Activated CD8-positive, alpha-beta memory T cell treated with anti-CD3 and anti-CD28 coated beads for 48 hours (primary cell): ENCODE measurements at places on chromosomes 16 and 17.

GRCh38 chr16:26680671-26681070, 386.1 kb upstream of the C16orf82 start:
- no peak for DNase-seq

- no peak for DNase-seq
Observed at GRCh38 chr16:75733305-75734211, 7.3 kb upstream of the CPHXL start.

DNA sequence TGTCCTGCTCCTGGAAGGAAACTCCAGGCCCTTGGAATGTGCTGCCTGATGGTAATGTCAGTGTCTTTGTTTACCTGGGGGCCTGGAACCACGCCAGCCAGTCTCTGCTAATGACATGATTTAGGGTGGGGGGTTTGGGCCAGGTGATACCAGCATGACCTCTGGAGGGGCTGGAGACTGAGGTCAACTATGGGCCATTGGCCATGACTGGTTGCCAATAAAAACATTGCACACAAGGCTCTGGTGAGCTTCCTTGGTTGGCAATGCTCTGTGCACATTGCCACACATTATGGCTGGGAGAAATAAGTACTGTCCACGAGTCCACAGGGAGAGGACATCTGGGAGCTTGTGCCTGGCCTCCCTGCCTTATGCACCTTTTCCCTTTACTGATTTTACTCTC, 52.5 kb downstream of the LITAF start:
- DNase-seq: no peak

DNA sequence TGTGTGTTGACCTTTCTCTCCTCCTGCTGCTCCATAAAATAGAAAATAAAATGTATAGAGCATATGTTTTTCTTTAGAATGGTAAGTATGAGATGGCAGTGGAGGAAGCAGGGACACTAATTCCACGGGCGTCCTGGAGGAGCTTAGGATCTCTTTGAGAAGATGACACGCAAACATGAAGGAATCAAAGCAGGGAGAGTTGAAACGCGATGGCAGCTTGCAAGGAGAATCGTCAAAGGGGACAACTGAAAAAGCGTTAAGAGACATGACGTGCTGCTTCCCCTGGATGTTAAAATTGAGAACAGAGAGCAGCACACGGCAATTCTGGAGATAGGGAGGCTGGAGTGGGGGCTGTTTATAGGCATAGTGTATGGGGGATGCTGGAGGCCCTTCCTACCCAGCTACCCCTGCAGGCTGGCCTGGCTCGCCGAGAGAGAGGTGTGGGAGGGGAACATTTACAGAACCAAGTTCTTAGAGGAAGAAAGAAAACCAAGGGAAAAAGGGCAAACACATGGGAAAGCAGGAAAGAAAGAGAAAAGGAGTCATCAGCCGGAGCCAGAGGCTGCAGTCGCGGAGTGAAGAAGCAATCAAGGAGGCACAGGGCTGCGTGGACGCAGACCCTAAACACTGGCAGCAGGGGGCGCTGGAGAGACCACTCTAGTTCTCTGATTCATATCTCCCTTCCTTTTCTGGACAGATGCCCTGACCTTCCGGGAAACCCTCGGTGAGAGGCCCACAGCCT, 55.8 kb downstream of the MYH13 start:
- no peak for DNase-seq

- DNase-seq: no peak
Observed at GRCh38 chr17:6756425-6757031, 682 bp downstream of the XAF1 start.

- no peak for DNase-seq
Observed at GRCh38 chr17:34539881-34540280, 39.5 kb upstream of the TMEM132E start.

GRCh38 chr17:56898874-56899273, 15.0 kb downstream of the TRIM25 start:
- no peak for DNase-seq

DNA sequence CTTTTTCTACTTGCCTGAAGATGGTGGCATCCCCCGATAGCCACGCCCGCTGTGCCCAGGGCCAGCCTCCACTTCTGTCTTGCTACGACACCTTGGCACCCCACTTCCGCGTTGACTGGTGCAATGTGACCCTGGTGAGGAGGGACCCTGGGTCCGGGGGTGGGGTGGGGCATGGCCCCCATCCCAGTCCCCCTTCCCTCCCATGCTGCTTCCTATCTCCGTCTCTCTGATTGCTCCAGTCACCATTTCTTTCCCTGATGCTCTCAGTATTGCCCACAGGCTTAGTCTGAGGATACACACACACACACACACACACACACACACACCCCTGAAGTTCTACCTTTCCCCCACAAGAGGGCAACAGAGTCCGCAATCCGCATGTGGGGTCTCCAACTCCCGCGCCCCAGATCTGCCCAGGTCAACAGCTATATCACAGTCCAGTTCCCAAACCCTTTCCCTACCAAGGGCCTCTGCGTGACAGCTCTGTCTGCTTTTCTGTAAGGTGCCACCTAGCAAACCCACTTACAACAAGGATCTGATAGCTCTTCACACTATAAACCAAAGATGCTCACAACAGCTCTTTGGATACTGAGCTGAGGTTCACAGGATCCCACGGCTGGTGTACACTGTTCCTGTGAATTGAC, 3.4 kb downstream of the SGCA start:
- DNase-seq: no peak

DNA sequence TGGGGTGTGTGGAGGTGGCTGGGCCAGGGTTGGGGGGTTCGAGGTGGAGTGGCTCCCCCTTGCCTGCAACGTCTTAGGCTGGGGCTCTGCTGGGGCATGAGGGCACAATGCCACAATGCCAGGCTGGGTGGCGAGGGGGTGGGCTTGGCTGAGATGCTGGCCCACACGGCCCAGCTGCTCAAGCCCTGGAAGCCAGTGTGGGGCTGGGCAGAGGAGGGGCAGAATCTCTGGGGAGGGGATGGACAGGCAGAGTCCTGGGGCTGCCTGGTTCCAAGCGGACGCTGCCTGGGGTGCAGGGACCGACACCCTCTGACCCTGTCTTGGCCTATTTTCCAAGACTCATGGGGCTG, 37.5 kb upstream of the SSTR5 start:
- no peak for DNase-seq

- peak; percentile 4 for DNase-seq
Observed at GRCh38 chr17:34171245-34171818, 83.8 kb upstream of the CCL2 start.

DNA sequence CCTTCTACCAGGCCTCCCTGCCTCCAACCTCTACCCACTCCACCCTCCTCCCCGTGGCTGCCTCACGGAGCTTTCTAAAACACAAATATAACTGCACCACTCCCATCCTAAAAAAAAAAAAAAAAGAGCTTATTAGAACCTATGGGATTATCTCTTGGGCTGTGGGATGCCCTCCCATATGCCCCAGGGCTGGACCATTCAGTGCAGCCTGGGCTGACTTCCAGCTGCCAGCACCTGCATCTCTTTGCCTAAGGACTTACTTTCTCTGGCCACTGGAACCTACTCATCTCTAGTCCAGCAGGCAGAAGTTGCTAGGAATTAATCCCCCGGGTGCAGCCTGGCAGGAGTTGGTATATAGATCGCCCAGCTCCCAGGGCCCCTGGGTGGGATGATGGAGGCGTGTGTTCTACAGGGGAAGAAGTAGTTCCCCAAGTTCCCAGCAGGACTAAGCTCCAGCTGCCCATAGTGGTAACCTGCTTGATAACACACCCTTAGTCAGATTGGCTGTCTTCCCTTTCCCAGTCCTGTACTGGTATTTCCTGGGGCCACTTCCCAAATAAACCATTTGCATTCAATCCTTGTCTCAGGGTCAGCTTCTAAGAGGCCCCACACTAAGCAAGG, 10.3 kb downstream of the MPP3 start:
- no peak for DNase-seq

- peak; percentile 28 for DNase-seq
Observed at GRCh38 chr16:1771864-1772361, 570 bp upstream of the NME3 start.

DNA sequence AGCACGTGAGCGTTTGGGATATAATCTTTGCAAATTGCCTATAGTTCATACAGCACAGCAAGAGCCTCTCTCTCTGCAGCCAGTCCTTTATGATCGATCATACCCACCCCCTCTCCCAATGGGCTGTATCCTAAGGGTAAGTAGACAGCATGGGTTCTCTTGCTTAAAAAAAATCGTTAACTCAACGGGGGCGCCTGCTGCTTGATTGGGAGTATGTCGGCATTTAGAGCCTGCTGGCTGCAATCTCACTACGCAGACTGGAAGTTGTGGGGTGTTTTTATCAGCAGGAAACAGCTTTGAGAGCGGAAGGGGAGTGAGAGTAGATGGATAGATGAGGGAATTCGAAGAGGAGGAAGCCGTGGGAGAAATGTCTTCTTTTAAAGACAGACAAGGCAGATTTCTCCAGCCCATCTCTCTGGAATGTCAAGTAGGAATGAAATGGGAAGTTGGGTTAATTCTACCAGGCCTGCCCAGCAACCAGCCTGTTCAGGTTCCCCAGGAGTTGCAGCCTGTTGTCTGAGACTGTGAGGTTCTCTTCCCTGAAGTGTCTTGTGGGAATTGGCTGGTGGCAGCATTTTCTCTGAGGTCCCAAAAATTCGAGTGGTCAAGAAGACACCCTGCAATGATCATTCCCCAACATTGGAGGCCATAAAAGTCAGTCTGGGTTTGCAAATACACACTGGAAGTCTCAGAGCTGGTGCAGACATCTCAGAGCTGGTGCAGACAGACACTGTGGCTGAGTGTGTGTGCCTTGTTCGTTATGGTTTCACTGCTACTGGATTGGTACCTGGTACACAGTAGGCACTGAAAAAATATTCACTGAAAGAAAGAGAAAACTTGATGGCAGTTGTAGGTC, 65.6 kb downstream of the PRKCB start:
- no peak for DNase-seq

DNA sequence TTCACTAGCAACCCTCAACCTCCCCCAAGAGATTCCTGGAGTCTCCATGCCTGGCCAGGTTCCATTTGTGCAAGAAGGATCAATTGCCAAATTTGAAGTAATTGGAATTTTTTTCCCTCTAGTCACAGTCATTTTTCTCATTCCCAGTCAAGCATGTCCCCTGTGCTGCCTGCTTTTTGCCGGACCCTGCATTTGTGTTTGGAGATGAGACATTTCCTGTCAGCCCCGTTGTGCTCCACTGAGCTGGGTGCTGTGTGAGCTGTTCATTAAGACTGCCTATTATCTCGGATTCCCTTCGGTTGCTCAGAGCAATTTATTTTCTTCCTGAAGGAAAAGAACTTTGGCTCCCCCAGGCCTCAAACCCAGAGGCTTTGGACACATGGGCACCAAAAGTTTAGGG, 201.0 kb upstream of the NLRP1 start:
- no peak for DNase-seq

DNA sequence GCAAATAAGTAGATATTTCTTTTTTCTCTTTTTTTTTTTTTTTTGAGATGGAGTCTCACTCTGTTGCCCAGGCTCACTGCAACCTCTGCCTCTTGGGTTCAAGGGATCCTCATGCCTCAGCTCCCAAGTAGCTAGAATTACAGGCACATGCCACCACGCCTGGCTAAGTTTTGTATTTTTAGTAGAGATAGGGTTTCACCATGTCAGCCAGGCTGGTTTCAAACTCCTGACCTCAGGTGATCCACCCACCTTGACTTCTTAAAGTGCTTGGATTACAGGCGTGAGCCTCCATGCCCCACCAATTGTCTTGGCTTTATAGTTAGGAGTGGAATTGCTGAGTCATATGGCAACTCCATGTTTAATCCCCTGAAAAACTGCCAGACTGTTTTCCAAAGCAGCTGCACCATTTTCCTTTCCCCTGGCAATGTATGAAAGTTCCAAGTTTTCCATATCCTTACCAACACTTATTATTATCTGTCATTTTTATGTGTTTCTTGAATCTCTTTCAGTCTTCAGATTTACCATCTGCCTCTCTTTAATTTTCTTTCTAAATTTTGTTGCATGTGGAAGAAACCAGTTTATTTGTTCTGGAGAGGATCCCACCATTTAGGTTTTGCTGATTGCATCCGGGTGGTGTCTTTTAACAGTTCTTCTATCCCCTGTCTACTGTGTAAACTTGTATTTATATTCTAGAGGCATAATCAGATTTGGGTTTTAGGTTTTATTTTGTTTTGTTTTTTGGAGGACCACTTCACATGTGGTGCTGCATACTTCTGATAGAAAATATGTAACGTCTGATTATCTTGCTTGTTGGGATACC, 9.9 kb upstream of the CES3 start:
- DNase-seq: no peak

DNA sequence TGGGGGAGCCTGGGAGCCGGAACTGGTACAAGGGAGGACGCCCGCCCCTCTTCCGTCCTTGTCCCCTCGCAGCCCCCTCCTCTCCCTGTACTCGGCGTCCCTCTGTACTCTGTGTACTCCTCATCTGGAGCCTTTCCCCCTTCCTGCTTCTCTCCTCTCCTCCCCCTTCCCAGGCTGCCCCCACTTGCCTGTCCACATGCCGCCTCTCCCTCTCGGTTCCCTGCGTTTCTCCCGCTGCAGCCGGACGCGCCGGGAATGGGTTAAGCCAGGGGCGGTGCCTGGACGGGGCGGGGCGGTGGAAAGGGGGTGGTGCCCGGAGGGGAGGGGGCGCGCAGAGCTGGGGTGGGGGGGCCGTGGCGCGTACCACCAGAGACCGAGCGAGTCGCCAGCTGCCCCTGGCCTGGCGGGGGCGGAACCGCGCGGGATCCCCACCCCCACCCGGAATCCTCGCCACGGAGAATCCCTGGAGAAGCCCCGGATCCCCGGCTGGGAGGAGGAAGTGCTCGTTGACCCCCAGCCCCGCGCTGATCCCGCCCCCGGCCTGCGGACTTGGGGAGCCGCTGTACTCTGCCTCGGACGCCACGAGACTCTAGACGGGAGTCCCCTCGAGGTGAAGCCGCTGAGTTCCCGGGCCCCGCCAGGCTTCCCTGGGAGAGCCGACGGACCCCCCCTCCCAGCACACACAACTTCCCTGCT, 22.6 kb downstream of the GJD3 start:
- DNase-seq: no peak

DNA sequence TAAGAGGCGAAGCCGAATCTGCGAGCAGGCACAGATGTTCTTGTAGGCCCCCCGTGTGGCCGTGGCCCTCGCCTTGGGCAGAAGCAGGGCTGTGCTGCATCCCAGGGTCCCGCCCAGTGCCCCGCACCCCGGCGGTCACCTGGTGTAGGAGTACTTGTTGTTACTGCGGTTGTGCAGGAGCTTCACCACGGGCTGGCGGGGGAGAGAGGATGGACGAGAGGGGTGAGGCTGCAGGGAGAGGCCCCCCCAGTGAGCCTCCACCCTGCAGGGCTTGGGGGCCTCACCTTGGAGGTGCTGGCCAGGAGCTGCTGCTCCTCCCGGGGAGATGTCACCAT, 11.4 kb downstream of the ASPHD1 start:
- no peak for DNase-seq

GRCh38 chr17:64230791-64231408, 32.2 kb downstream of the TEX2 start:
- DNase-seq: no peak

DNA sequence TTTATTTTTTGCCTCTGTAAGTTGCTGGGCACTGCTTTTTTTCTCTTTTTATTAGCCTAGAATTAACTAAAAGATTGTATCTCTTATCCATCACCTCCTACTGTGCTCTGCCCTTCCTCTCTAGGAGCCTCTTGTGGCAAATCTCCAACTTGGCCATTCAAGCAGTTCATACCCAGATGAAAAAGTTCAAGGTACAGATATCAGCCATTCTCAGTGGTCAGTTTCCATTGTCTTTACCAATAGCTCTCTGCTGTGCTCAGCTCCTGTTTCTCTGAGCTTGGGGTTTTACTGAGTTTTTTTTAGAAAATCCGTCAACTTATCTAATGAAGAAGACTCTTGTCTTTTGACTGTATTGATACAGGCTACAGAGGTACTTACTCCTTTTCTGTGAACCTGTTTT, 15.6 kb downstream of the MOSMO start:
- no peak for DNase-seq
